Naive thymus-derived CD8-positive, alpha-beta T cell (primary cell): ENCODE measurements at places on chromosomes 7 and 10.

DNA sequence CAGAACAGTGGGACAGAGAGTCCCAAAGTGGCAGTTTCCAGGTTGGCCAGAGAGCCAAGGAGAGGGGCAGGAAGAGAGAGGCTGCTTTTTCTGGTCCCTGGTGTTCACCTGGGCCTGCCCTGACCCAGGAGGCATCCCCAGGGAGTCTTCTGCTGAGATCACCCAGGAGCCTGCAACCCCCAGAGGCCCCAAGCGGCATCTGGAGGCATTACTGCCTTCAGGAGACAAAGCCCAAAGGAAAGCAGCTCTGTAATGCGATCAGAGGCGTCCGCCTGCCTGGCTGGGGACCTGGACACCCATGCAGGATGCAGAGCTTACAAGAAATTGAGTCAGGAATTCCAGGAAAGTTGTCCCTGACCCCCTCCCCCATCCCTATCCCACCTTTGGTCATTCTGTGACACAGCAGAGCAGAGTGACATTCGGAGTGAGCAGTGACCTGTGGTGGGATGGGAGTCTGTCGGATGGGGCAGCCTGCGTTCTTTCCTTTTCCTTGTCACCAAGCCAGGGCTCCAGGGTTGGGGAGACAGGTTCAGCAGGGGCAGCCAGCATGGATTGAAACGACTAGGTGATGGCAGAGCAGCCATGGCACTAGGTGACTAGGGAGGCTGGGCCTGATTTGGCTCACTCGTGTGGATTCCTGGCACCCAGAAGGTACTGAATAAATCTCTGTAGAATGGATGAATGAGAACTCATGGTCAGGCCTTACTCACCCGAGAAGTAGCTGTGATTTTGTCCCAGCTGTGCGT is 10.4 kb downstream of the UNC5B start:
- DNase-seq, result no peak

- no peak for DNase-seq
Observed at GRCh38 chr10:5961405-5962100, 15.8 kb downstream of the IL15RA start.

DNA sequence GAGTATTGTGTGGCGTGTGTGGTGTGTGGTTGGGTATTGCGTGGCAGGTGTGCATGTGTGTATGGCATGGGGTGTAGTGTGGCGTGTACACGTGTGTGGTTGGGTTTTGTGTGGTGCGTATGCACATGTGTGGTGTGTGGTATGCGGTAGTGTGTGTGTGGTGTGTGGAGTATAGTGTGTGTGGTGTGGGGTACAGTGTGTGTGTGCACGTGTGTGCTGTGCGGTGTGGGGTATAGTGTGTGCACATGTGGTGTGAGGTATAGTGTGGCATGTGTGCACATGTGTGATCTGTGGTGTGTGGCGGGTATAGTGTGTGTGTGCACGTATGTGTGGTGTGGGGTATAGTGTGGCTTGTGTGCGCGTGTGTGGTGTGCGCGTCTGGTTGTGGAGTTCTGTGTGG is 20.9 kb upstream of the UTF1 start:
- no peak for DNase-seq

- no peak for DNase-seq
Observed at GRCh38 chr7:22640269-22640668, 86.7 kb upstream of the IL6 start.

DNA sequence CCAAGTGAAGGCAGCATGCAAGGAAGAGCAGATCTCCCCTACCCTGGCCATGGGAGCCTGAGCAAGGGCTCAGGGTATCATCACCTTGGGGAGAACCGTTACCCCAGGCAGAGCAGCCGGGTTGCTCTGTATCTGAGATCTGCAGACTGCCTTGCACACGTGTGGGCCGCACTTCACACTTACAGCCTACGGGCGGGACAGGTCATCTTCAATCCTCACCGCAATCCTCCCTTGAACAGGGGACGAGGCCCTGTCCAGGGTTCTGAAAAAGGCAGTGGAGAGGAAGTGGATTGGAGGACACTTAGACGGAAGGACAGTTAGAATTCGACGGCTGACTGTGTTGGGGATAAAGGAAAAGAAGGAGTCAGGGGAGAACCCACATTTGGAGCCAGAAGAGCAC is 51.4 kb downstream of the NPS start:
- no peak for DNase-seq

GRCh38 chr7:1290026-1290678 is 57.5 kb downstream of the UNCX start:
- peak; percentile 43 for DNase-seq

DNA sequence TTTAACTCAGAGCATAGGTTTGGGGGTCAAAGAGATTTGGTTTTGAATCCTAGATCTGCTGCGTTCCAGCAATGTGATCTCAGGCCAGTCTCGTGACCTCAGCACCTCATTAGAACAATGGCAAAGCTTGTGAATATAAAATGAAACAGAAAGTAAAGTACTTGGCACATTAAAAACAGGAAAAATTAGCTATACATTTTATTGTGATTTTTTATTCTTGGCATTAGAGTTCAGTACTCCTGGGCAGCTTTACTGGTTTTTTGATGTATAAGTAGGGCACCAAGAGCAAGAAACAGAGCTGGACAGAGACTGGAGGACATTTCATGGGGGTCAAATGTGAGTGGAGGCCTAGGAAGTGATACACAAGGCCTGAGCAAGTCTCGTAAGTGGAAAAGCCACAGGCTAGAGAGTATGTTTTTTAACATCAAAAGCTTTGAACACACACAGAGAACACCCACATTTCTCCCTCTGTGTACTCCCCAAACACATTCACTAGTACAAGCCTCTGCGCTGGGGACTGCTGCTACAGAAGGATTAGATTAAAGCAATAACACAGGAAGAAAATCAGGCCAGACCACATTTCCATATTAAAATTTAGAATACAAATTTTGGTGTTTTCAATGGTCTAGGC is 157.2 kb upstream of the SLC25A13 start:
- no peak for DNase-seq

- no peak for DNase-seq
Observed at GRCh38 chr7:148242294-148242821, 348.2 kb upstream of the C7orf33 start.
